Activated CD4-positive, CD25-positive, alpha-beta regulatory T cell treated with anti-CD3 and anti-CD28 coated beads, Interleukin-2, amount 50 U/mL, for 16 hours (primary cell): ENCODE measurements at places on chromosomes 7 and 10.

GRCh38 chr10:67527351-67527750, 168.6 kb downstream of the CTNNA3 start:
- no peak for DNase-seq

- DNase-seq: no peak
These were observed 3.5 kb upstream of the CFAP58 start for GRCh38 chr10:104350127-104350635.

DNA sequence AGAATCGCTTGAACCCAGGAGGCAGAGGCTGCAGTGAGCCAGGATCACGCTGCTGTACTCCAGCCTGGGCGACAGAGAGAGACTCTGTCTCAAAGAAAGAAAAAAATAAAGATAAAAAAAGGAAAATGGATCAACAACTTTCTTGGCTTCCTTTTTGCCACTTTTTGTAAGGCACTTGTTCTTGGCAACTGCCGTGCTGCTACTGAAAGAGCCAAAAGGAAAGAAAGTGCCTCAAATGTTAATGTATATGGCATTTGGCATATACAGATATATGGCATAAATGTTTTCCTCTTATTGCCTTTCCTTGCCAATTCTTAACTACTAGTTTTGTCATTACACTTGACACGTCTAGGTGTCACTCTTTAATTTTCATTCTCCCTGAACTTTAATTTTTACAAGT, 393.7 kb upstream of the LRGUK start:
- no peak for DNase-seq

DNA sequence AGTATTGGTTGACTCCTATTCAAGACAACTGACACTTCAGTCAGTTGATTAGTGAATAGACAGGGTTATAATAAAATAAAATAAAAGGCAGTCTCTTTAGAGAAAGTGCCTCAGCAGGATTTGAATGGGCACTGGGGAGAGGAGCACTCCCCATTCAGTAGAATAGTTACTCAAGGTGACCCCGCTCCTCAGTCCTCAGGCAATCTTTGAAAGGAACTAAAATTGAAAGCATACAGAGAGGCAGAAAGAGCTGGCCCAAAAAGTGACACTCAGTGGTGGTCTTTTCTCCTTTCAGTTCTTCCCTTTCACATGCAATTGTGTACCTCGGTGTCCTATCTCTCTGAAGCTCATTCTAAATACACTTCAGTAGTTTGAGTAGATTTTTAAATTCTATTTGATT, 47.4 kb upstream of the MACC1 start:
- no peak for DNase-seq

- DNase-seq: no peak
These were observed 253.0 kb upstream of the PPP2R2D start for GRCh38 chr10:131647789-131648188.

GRCh38 chr7:125061-125475, 67.3 kb upstream of the FAM20C start:
- no peak for DNase-seq

GRCh38 chr7:80482950-80483349, 28.9 kb downstream of the GNAT3 start:
- DNase-seq: no peak

GRCh38 chr7:70565721-70566370, 566.1 kb upstream of the GALNT17 start:
- no peak for DNase-seq

DNA sequence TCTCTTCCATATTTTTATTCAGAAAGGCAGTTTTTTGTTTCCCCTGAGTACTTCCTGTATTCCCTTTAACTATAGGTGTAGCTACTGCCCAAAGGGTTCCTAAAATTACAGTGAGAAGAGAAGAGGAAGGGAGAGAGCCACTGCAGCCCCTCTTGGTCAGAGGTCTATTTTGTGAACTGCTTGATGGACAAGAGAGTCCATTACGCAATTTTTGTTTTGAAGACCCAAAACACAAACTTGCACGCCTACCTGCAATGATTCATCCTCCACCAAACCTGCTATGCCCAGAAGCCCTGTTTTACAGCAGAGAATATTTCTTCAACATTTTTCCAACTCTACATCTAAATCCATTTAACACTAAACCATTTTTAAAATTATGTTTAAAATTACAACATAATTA, 75.1 kb downstream of the PDE1C start:
- no peak for DNase-seq

GRCh38 chr10:131954356-131954965, 27.3 kb downstream of the BNIP3 start:
- DNase-seq: no peak

DNA sequence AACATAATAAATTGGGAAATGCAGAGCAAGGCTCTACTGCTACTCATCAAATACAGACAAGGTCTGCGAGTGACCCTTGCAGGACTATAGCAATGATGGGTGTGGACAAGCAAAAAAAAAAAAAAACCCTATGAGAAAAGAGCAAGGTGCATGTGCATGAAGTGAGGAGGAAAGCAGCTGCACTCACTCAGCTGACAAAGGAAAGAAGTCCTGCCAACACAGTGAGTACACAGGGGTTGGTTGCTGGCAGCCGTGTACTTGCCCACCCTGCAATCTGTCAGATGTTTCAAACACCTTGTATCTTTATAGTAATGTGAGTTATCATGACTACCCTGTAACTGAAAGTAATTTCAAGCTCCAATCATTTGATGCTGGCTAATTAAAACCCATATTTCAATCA, 20.5 kb downstream of the CHCHD3 start:
- no peak for DNase-seq

DNA sequence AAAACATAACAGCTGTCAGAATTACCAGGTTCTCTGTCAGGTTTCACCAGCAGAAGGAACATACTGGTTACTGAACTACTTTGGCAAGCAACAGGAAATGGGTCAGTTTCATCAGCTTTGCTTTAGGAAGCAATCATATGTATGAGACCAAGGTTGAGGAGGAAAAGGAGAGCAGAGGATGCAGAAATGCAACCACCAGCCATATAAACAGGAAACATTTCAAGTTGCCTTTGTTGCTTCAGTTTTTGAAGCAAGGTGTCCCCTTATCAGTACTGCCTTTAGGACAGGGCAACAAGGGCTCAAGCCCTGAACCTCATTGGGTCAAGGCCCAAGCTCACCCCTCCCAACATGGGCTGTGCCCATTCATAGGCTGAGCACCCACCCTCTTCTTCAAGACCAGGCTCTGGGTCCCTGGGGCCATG, 10.2 kb downstream of the HIPK2 start:
- DNase-seq: no peak

DNA sequence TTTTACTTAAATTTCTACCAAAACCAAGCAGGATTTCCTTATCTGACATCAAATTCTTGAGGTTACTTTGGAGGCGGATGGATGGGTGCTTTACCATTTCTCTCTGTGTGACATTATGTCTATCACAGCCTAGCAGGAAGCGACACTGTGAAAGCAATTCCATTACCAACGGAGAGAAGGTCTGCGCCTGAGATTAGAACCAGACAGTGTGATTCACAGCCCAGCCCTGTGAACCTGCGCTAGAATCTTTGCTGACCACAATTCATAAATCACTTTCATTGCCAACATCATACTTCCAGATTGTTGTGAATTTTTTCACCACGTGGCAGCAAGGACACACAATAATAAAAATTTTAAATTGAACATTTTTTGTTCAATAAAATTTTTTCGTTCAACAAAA, 126.5 kb downstream of the CUBN start:
- DNase-seq: peak; percentile 15

GRCh38 chr7:155205368-155206317, 92.0 kb upstream of the INSIG1 start:
- DNase-seq: peak; percentile 84

DNA sequence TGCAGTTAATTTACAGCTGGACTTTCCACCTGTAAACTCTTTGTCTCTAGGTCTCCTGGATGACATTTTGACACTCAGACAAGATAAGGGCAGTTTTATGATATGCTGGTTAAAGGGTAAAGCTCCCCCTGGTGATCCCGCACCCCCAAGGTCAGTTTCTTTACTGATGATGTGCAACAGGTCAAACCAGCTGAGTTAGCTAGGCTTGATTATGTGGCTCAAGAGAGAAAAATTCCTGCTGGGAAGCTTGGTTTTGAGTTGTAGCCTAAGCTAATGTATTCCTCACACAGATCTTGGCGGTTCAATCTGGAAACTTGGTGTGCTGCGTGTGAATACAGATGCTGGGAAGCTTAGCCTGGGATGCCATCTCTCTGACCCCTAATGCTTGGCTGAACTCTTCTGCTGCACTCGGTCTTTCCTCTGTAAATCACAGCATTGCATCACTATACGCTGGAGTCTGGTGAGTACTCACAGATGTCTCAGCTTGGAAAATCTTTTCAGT, 11.4 kb upstream of the AKR1D1 start:
- DNase-seq: no peak

GRCh38 chr10:31836569-31837406, 91.8 kb downstream of the ARHGAP12 start:
- DNase-seq: no peak

DNA sequence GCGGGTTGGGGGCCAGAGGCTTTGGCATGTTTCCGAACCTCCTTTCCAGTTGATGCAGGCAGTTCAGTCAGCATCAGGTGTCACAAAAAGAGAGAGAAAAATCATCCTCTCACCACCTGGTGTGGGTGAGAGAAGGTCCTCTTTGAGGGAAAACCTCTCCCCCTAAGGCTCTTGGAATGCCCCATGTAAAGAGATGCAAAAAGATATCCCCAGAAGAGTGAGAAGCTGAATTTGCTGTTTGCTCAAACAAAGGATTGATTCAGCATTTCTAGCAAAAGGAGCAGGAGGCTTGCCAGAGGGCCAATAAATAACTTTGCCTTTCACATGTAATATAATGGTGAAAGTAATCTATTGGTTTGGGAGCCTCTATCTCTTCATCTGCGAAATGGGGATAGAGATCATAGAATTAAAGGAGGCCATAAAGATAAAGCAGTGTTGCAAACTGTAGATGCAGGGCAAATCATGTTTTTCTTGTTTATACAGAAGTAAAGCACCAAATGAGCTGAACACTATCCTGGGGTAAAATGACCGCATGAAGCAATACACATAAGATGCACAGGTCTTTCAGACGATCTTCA, 425.9 kb downstream of the LRMDA start:
- DNase-seq: no peak

- no peak for DNase-seq
These were observed 20.8 kb upstream of the INSIG1 start for GRCh38 chr7:155276800-155277375.

GRCh38 chr7:139439375-139439774, 44.1 kb downstream of the KLRG2 start:
- no peak for DNase-seq
